ENCODE measurements at places on chromosomes 6 and 20.
A peak's percentile ranks its signal among the peaks of the same experiment; 100 is the strongest.

DNA sequence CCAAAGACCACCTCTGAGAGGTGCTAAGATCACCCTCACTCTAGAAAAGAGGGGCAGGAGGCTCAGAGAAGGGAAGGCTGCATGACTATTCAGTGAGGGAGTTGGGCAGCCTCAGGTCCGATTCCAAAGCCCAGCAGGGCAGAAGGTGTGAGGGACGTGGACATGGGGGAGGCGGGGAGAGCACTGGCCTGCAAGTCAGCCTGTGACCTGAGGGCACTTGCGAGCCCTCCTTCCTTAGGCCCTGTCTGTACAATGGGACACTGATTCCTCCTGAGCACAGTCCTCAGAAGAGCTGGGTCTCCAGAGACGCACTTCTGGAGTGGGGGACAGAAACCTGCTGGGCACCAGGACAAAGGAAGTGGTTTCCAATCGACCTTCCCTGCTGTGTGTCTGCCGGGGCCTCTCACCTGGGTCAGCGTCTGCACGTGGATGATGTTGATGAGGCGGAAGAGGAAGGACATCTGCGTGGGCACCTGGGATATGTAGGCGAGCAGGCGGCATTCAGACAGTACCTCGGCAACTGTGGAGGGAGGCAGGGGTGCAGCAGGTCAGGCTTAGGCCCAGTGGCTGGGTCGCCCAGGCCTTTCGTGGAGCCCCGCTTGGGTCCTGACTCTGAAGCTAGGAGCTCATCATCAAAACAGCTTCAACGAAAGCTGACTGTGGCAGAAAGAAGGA lies 48.5 kb downstream of the MYH7B start:
- DNase-seq: no peak

DNA sequence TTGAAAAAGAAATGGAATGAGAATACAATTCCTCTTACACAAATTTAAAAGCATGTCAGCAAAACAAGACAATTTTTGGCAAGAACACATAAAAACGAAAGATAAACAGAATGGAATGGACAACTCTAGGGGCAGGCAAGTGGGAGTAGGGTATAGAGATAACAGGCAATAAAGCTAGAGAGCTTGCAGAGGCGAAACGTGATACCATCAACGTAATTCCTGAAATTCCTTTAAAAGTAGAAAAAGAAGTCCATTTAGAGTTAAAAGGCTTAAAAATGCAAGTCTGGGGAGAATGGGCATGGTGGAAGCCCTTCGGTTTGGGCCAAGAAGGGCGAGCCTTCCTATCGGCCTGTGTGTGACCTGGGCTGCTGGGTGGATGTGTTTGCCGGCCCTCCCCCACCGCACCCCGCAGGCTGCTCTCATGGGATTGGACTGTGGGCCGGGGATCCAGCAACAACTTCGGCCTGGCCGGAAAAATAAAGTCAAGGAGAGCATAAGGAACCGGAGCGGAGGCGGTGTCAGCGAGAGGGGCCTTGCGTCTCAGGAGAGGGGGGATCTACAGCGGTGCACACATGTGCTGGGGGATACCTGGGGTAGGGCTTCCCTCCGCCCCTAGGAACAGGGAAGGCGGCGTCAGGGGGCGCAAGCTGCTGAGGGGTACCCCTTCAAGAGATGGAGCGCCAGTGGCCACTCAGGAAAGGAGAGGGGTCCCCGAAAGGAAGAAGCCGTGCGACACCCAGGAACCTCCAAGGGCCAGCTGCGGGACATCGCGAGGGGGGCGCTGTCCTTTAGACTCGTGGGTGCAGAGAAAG lies 4.1 kb downstream of the TMEM239 start:
- no peak for DNase-seq

GRCh38 chr6:46502486-46503119 lies 11.4 kb upstream of the RCAN2 start:
- no peak for DNase-seq

- no peak for DNase-seq
Measured at GRCh38 chr20:25025091-25025861, 32.7 kb downstream of the ACSS1 start.

GRCh38 chr20:10665027-10665561 lies 8.7 kb downstream of the JAG1 start:
- no peak for DNase-seq

DNA sequence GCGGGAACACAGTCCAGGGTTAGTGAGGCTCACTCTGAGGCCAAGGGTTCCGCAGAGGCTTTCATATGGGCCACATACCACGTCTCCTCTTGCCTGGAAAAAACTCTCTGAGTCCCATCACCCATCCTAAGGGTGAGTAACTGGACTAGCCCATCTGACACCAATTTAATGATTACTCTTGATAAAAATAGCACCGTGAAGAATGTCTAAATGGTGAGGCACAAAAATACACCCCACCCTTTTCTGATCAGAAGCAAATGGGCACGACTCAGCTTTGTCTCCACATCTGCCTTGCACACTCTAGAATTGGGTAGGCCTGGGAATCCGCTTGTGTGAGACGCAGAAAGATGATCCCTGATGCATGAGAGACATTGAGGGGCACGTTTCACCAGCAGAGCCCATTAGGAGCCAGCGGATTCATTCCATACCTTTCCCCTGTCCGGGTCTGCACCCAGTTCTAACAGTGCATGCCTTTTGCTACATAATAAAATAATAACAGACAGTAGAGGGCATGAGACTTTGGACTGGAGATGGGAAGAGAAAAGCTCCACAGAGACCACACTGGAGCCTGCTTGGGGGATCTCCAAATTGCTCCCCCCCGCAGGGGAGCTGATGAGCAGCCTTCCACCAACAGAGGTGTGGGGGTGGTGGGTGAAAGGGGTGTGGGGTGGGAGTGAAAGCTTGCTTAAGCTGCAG lies 110.0 kb upstream of the KCNK16 start:
- DNase-seq: no peak

- no peak for DNase-seq
Measured at GRCh38 chr6:68328156-68328555, 306.9 kb upstream of the ADGRB3 start.

GRCh38 chr6:46719099-46719498 lies 16.1 kb downstream of the PLA2G7 start:
- no peak for DNase-seq

DNA sequence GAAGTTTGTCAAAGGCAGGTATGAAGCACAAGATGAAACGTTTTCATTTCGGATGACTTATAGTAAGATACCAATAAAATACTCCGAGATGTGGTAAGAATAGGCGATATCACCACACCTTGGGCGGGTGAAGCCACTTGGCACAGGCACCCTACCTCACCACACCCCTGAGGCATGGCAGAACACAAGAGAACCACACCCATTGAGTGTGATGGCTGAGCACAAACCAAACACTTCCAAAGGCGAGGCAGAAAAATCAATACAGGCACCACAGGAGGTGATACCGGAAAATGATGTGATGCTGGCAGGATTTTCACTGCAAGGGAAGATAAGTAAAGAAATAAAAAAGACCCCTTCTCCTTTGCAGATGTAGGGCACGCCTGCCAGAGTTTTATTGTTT lies 332.9 kb upstream of the PRDM1 start:
- no peak for DNase-seq

DNA sequence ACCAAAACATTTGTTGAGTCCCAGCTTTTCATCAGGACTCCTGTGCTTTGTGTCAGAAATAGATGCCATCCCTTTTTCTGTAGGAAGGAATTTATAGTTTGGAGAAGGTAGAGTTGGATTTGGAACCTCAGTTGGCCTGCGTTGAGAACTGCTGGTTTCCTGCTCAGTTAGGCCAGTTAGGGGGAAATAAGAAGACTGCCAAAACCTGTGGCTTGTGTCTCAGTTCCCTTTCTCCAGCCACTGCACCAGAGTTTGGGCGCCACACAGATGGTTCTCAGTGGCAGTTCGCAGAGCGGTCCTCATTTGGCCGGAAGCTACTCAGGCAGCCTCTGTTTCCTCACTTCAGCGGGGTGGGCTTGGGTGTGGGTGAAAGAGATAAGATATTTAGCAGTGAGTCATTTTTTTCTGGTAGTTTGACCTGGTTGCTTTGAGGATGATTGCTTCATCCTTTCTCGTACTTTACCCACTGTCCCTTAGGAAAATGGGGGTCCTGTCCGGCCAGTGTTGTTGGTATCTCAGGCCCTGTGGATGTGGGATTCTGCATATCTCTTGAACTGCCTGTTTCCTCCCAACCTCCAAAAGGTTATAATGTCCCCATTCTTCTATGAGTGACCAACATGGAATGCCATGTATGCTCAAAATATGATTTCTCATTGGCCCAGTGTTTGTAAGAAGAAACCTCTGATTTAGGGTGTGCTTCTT lies 53.7 kb downstream of the JARID2 start:
- peak; percentile 15 for DNase-seq

GRCh38 chr6:159557031-159557430 lies 136.0 kb downstream of the SOD2 start:
- no peak for DNase-seq

- no peak for DNase-seq
Measured at GRCh38 chr6:151136141-151136755, 103.5 kb upstream of the AKAP12 start.

- DNase-seq: no peak
Measured at GRCh38 chr6:127951172-127951917, 50.5 kb upstream of the THEMIS start.

All from stimulated activated CD8-positive, alpha-beta memory T cell treated with anti-CD3 and anti-CD28 coated beads, Interleukin-15, amount 100 ng/mL, for 1 hour (primary cell).